ENCODE measurements at places on chromosomes 12 and 14.

DNA sequence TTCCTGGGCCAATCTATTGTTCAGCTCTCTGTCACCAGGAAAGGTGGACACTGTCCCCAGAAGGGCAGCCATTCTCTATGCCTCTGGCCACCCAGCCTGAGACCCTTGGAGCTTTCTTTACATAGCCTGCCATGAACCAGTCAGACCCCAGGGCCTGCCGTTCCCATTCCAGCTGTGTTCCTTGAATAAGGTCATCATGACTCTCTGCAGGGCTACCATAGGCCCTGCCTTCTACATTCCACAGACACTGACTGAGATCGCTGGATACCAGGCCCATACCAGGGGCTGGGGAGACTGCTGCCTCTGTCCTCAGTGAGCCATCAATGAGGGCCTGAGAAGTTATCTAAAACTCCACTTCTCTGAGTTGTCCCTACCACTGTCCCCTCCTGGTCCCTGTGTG is 75.5 kb downstream of the SYNE3 start:
- DNase-seq, result peak; percentile 52

DNA sequence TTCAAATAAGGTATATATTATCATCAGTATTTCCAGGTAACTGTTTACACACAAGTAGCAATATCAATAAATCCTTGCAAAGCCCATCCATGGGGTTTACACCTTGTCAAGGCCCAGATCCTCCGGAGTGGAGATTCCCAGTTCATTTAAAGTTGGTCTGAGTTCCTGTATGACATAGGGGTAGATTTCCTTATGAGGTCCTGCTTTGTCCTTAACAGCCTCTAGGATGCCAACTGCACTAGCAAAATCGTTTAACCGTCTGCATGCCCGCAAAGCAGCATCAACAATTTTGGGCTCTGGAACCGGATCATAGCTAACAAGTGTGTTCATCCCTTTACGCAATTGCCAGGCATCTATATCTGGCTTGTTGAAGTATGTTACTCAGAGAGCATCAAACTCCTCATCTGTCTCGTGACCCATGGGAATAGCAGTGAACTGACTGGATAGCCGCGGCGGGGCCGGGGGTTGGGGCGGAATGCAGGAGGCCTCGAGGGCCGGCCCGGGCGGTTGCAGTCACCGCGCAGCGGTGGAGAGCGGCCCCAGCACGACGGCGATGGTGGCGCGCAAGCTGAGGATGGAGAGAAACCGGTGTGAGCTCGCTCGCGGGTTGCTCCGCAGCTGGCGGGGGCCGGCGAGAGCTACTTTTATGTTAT is 30.6 kb upstream of the FBXO34 start:
- peak; percentile 77 for DNase-seq

GRCh38 chr12:75560167-75560566 is 48.8 kb upstream of the KRR1 start:
- peak; percentile 53 for DNase-seq

GRCh38 chr12:66491853-66492252 is 187.0 kb downstream of the GRIP1 start:
- peak; percentile 8 for DNase-seq

DNA sequence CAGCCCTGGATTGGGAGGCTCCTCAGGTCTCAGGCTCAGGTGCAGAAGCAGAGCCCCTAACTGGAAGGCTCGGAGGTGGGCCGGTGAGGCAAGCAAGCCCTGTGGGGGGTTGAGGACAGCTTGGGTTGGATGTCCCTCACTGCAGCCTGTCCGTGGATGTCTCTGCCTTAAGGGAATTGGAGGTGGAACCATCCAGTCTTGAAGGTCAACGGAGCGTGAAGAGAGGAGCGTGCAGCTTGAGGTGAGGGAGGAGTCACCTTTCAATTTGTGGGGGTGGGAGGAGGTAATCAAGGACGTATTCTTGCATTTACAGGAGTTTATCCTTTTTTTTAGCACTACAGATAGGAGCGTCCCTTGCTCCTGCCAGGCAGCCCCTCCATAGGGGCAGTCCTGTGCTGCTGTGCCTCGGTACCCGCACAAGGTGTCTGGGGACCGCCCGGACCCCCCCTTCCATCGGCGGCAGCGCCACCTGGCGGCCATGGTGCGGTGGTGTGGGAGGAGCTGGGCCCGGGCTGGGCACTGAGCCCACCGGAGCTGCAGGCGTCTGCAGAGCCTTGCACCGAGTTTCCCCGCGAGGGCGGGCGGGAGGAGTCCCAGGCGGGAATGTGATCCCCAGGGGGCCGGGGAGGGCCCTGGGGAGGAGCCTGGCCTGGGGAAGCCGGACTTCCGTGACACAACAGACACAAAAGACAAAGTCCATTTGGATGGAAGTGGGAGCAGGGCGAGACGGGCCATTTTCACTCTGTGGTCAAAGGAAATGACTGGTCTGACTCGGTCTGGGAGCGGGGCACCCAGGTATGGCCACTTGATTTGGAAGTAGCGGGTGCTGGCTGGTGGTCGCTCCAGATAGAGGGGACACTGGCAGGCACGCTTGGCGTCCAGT is 864 bp downstream of the DNAJC22 start:
- DNase-seq, result peak; percentile 80

- no peak for DNase-seq
Measured at GRCh38 chr14:92568621-92569479, 55.3 kb downstream of the RIN3 start.

- DNase-seq, result peak; percentile 37
Measured at GRCh38 chr12:84077679-84078078, 834.9 kb downstream of the SLC6A15 start.

- no peak for DNase-seq
Measured at GRCh38 chr12:56208006-56208405, 13.7 kb downstream of the RNF41 start.

GRCh38 chr12:105523164-105524057 is 192.9 kb downstream of the C12orf75 start:
- DNase-seq, result peak; percentile 97

- no peak for DNase-seq
Measured at GRCh38 chr14:70078329-70078728, 110.4 kb downstream of the SLC8A3 start.

DNA sequence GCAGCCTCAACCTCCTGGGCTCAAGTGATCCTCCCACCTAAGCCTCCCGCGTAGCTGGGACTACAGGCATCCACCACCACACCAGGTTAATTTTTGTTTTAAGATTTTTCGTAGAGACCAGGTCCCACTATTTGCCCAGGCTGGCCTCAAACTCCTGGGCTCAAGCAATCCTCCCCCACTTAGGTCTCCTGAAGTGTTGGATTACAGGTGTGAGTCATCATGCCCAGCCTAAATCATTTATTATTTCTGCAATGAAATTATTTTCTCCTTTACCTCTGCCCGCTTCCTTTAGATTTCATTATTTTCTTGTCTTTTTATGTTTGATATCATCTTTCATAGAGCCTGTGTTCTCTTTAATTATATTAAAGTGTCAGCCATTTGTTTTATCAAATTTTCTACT is 165.2 kb upstream of the OTX2 start:
- DNase-seq, result no peak

- no peak for DNase-seq
Measured at GRCh38 chr14:47626151-47627035, 49.0 kb downstream of the MDGA2 start.

- DNase-seq, result no peak
Measured at GRCh38 chr12:131913666-131914065, 15.4 kb upstream of the PUS1 start.

GRCh38 chr12:53998110-53998899 is 1.7 kb upstream of the HOXC9 start:
- no peak for DNase-seq

- no peak for DNase-seq
Measured at GRCh38 chr14:104819361-104819781, 18.5 kb downstream of the ZBTB42 start.

- no peak for DNase-seq
Measured at GRCh38 chr14:81555684-81556083, 22.0 kb upstream of the SEL1L start.

GRCh38 chr14:103133210-103134140 is 10.2 kb downstream of the TNFAIP2 start:
- no peak for DNase-seq

GRCh38 chr14:100972118-100972897 is 68.8 kb upstream of the RTL1 start:
- DNase-seq, result peak; percentile 63

- no peak for DNase-seq
Measured at GRCh38 chr12:109797905-109798669, 35.1 kb downstream of the TRPV4 start.

DNA sequence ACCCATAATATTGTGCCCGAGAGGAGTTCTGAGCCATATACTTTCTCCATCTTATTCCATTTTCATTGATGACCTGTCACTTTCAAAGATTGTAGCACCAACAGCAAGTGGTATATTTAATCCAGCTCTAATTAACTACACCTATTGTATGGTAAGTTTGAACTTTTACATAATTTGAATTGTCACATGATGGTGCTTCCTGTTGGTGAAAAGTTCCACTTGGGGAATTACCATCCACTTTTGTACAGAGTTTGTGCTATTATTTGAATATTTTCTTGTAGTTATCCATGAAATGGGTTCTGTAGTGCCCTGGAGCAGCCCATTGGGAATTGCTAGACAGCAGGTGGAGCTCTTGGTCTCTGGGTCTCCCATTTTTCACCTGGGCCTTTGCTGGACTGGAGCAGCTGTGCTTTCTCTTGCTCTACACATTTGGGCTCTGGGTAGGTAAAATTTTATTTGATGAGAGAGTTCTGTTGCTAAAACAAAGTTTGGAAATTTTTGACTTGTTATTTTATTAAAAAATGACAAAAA is 3.0 kb downstream of the SMCO3 start:
- peak; percentile 18 for DNase-seq

DNA sequence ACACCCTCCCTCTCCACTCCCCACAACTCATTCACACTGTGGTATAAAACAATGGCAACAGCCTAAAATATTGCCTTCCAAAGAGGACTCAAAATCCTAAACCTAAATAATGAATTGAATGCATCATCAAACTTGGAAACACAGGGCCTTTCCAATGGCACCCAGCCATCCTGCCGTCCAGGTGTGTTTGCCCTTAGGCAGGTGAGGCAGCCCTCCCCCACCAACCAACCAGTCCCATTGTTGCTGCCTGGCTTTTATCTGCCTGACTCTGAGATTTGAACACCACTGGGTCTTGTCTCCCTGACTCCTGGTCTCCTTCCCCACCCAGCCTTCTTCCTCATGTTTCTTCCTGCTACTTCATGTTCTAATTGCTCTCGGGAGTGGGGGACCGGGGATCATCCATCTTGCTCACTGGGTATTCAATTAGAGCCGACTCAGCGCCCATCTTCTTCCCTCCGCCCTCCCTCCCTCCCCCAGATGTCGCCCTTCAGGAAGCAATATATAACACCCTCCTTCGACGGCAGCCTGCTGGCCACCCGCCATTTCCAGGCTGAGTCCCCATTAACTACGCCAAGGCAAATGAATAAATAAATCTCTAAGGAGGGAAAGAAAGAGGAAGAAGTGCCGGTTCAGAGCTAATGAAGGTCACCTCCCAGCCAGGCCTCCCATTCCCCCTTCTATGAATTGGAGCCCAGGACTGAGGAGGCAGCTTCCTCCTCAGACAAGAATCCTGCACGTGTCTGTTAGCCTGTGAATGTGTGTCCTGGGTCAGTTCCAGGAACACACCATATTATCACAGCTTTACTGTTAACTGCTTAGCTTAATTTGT is 36.3 kb upstream of the NTF3 start:
- DNase-seq, result peak; percentile 44

DNA sequence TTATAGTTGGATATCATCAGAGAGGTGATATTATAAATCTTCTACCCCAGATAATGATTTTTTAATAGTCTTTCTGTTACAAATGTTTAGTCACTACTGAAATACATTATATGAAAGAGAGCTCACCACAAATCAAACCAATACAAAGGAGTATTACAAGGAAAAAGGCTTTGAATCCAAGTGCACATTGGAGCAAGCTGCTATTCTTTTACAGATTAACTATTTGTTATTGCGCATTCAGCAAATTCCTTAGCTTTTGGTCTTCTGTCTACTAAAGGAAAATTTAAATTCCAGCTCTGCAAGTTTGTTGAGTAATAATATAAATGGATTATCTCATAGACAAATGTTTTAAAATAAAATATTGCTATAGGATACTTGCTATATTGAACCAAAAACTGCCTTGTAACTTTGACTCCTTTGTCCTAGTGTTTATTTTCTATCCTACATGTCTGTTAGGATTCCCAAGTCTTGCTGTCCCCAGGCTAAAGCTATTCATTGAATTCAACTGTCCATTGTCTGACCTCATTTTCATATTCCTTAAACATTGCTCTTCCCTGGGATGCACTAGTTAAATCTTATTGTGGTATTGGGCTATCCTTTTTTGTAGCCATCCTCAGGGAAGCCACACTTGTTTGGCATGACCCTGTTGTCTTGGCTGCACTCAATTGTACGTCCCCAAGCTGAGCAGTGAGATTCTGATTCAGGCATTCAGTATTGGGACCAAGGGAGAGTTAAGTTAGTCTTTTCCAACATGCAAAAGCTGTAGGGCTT is 41.5 kb downstream of the PDE3A start:
- DNase-seq, result peak; percentile 42

DNA sequence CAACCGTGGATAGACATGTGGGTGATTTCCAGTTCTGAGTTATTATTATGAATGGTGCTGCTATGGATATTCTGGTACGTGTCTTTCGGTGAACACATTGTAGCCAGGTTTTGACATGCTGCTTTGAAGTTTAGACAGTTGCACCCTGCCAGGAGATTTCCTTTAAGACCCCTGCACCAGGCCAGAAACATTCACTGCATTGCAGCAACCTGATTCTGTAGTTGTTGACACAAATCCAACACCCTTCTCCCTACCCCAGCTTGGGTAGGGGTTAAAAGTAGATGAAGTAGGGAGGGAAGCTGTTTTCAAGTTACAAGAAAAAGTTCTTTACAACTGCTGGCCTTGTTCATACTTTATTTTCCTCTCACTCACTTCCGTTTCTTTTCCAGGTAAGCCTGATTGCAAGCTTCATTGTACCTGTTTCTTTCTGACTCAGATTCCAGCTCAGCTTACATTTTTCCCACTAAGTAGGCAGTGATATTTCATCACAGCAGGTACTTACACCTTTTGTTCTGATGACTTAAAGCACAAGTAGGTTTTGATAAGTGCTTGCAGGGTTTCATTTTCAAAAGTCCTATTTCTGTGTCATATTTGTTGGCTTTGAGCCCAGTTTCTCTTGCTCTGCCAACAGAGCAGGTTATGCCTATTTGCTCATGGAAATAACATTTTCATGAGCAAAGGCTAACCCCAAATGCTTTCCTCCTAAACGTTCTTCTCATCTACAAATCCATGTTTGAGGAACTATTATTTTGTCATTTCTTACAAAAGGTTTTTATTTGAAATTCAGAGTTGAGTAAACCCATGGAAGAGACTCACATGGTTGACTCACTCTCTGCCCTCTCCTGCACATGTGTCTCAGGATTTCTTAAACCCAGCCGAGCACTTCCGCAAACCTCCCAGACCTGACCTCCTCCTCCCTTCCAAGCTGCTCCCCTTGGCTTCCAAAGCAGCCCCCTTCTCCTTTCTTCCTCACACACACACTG is 12.1 kb upstream of the LTA4H start:
- DNase-seq, result peak; percentile 45

- no peak for DNase-seq
Measured at GRCh38 chr14:93977790-93978581, 1.6 kb upstream of the ASB2 start.
